ENCODE measurements at places on chromosomes 1 and 21.
A peak's percentile ranks its signal among the peaks of the same experiment; 100 is the strongest.

DNA sequence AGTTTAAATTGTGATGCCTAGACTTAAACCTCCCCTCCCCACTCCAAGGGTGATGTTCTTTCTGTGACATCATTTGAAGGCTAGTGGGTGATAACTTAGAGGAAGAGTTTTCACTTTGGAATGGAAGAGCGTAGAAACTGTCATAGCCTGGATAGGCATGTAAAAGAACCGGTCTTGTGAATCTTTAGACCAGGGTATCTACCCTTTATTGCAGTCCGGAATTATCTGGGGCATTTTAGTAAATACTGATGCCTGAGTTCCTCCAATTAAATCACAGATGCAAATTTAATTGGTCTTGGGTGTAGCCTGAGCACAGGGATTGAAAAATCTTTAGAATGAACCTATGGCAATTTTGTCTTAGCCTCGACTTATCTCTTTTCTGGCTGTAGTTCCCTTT lies 24.7 kb downstream of the MAN1C1 start:
- DNase-seq, result no peak

- DNase-seq, result peak; percentile 18
These were observed 44.9 kb upstream of the APOBEC4 start for GRCh38 chr1:183697814-183698590.

- peak; percentile 61 for DNase-seq
These were observed 204.2 kb upstream of the RRP15 start for GRCh38 chr1:218080863-218081262.

DNA sequence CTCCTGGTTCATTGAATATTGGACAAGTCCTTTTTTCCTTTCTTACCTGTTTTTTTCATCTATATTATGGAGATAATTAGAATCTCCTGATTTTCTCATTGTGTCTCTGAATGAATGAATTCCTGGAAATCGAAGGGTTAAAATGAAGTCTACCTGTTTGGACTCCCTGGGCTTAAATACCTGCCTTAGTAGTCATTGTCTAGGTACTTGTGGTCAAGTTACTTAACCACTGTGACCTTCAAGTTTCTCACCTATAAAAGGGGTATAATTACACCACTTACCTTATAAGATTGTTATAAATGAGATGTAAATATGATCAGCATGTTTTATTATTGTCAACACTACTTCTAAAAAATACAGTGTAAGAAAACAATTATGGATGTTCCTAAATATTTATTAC lies 9.0 kb upstream of the TBX19 start:
- no peak for DNase-seq

GRCh38 chr1:155729031-155729898 lies 40.4 kb downstream of the DAP3 start:
- peak; percentile 75 for DNase-seq

DNA sequence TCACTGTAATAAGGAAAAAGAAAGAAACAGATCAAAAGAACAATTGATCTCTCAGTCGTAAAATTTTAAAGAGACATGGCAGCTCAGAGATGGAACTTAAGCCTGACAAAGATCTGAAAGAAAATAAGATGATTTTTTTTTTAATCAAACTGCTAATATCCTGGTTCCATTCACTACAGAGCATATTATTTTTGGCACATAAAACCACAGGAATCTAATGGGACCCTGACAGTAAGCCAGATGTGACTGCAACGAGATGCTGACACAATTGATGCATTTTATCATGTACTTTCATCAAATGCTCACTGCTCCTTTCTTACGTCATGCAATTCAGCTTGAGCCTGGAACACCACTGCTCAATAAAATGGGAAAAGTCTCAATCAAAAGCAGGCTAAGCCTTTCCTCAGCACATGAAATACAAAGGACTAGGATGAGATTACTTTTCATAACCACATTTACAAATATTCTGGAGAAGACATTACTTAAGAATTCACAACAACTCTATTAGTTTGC lies 16.6 kb downstream of the GPATCH2 start:
- no peak for DNase-seq

- no peak for DNase-seq
These were observed 7.4 kb upstream of the KCNN3 start for GRCh38 chr1:154877370-154877974.

DNA sequence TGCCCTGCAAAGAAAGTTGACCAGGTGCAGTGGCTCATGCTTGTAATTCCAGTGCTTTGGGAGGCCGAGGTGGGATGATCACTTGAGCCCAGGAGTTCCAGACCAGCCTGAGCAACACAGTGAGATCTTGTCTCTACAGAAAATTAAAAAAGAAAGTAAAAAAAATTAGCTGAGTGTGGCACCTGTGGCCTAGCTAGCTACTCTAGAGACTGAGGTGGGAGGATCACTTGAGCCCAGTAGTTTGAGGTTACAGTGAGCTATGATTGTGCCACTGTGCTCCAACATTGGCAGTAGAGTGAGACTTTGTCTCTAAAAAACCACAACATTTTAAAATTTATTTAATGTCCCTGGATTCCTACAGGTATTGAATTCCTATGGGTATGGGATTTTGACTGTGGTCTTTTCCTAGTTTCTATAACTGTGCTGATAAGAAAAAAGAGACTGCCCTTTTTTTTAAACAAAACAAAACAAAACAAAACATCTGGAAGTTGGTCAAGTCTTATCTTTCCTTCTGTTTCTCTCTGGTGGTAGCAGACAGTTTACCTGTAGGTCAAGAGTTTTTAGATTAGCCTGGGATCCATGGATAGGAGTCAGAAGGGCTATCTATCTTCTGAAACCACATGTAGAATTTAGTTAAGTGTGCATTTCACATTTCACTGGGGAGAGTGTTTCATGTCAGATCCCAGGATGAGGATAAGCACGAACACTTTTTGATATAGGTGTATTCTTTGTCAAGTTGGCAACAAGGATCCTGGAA lies 18.8 kb downstream of the UCK2 start:
- no peak for DNase-seq

DNA sequence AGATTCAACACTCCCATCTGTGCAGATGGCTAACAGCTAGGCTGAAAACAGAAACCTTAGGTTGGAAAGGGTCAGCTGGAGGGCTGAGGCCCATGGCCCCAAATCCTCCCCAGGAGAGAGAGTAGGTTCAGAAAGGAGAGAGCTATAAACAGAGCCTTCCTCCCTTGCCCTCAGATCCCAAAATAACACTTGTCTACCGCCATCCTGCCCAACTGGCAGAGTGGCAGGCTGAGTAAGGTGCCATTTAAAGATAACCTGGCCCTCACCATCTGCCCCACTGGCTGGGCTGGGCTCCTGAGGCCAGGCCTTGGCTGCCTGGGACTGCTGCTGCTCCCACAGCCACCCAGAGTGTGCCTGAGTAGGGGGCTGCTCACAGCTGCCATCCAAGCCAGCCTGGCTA lies 4.3 kb upstream of the SHISA4 start:
- no peak for DNase-seq

DNA sequence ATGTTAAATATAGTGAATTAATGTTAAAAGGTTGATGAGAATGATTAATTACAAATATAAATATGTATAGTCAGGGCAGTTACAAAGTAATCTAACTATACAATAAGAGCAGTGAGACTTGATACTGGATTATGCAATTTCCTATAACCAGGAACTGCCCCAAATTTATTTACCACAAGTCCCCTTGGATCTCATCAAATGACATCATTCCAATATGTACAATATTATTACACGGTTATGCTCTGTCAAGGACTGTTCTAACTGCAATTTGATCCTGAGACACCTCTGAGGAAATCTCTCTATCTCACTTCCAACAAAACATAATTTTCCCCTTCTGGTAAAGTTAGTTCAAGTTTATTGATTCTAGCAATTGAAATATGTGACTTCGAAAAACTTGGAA lies 917.6 kb downstream of the NCAM2 start:
- no peak for DNase-seq

GRCh38 chr1:176789571-176790090 lies 326.7 kb downstream of the PAPPA2 start:
- DNase-seq, result peak; percentile 71

GRCh38 chr1:239619190-239619589 lies 232.8 kb downstream of the CHRM3 start:
- DNase-seq, result no peak

DNA sequence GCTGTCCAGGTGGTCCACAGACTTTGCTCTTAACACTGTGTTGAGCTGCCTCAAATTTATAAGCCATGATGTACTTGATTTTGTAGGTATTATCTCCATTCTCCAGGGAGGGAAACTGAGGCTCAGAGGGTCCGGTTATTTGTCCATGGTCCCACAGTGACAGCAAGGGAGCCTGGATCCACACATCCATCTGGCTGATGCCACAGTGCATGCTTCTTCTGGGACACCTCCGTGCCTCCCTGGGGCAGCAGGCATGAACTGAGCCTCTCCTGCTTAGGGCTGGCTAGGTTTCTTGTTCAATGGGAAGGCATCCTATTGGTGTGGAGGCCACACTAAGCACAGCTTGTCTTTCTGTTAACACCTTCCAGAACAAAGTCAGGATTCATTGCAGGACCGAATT lies 317.3 kb downstream of the AJAP1 start:
- no peak for DNase-seq

DNA sequence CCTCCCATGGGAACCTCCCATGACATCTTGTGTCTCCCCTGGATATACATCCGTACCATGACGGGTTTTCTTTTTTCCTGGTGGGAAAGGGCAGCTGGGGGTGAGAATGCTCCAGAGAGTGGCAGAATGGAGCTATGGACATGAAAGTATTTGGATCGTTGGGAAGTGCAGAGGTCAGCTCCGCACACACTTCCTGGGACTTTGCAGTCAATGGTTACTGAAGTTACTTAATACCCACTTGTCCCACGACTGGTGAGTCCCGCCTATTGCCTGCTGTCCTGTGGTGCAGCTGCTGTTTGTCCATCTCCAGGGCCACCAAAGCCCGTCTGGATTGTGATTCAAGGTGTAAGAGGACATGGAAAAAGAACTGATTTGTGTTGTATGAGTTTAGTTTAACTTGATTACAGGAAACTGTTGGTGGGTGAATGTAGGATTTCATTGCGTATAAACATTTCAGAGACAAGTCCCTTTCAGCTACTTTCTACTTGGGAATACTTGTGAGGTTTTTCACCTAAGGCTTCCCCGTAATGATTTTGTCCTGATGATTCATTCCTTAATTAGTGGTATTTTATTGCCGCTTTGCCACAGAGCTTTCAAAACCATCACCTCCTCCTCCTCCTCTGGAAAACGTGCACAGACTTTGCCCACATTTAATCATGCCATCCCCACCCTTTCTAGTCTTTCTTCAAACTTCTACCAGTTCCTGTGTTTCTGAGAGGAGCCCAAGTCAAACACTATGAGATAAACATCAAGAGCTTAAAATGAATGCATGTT lies 308.8 kb downstream of the KIF26B start:
- no peak for DNase-seq

DNA sequence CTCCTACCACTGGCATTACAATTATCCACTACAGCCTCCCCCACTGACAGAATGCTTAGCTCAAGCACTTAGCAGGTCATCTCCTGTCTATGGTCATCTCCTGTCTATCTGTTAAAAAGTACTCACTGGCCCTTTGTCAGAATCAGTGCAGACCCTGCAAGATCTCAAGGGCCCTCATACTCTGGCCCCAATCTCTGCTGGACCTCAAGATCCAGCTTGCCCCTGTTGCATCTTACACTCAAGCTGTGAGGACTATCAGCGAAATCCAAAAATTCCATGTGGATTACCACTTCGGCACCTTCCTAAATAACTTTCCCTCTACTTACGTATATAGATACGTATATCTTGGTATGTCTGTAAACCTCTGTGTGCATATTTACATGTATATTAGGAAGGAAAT lies 101.6 kb downstream of the VAV3 start:
- no peak for DNase-seq

- no peak for DNase-seq
These were observed 38.9 kb downstream of the DR1 start for GRCh38 chr1:93384656-93385055.

GRCh38 chr1:39177706-39178105 lies 26.8 kb upstream of the MACF1 start:
- no peak for DNase-seq

GRCh38 chr1:174075245-174075692 lies 53.1 kb upstream of the RC3H1 start:
- no peak for DNase-seq

- no peak for DNase-seq
These were observed 98.7 kb upstream of the VAV3 start for GRCh38 chr1:108063703-108064102.

GRCh38 chr1:55813618-55814017 lies 598.5 kb upstream of the USP24 start:
- DNase-seq, result peak; percentile 16

DNA sequence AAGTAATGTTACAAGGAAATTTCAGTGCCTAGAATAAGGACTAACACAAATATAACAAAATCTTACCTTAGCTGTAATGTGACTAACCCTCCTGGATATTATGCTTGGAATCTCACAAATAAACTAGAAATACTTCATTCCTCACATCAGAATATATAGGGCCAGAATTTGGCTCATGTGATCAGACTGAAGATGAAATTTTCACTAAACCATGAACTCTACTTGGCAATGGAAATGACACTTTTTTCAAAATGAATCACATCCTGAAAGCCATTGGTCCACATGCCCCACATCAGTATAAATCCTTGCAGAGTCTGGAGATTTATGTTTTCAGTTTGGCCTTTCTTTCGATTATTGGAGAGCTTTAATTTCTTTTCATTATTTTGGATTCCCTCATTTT lies 227.8 kb downstream of the NRIP1 start:
- no peak for DNase-seq

GRCh38 chr1:164504749-164505148 lies 54.2 kb upstream of the PBX1 start:
- DNase-seq, result no peak

- peak; percentile 73 for DNase-seq
These were observed 570 bp upstream of the NPR1 start for GRCh38 chr1:153677718-153678518.

DNA sequence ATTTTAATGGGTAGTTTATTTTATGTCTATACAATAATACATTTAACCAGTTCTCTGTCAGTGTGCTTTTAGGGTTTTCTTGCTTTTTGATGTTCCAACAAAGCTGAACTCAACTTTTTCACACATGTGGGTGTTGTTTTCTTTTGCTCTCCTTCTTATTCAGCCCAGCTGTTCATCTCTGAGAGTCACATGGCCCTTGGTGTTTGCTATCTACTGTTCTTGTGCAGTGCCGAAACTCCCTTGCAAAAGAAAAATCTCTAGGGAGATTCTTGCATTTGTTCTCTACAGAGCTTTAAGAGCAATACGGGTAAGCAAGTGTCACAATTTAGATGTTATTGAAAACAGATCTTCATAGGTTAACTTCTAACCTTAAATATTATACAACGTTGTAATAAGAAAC lies 281.1 kb upstream of the CXADR start:
- no peak for DNase-seq

GRCh38 chr1:41919764-41920397 lies 1.2 kb upstream of the HIVEP3 start:
- peak; percentile 91 for DNase-seq

- DNase-seq, result no peak
These were observed 3.1 kb downstream of the GJA5 start for GRCh38 chr1:147757015-147757990.
